ENCODE measurements at places on chromosomes 2 and 18. TPM values are rescaled to one million over a fixed set of nuclear protein-coding genes. Genes with fewer than 3 reads are reported as not detected.

Gene CGREF1
- total RNA-seq, result 5.1 TPM

Gene PSMD1
- total RNA-seq, result 128 TPM

- DNase-seq, result no peak
Observed at GRCh38 chr18:49652881-49653724, 91.2 kb downstream of the LIPG start.

DNA sequence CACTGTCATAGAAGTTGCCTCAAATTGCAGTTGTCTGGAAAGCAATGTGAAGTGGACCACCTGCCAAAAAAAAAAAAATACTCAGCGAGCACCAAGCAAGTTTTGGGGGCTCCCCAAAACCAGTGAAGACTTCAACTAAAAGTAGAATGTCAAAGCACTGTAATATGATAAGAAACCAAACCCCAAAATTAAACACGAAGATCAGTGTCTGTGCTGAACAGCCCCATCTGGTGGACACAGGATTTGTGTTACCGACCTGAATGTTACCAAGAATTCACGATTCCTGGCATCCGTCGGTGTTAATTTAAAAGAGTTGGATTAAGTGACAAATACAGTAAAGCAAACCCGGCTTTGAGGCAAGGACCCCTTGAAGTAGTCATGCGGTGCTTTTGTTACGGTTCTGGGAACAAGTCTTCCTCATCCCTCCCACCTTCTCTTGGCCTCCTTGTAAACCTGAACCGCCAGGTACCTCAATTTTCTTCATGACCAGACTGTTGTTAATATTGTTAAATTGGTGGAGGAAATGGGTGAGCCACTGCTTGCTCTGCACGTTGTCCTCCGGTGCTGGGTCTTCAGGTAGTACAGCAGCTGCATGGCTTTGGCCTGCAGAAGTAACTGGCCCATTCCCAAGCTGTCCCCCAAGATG is 31.3 kb upstream of the SSB start:
- peak; percentile 75 for DNase-seq

DNA sequence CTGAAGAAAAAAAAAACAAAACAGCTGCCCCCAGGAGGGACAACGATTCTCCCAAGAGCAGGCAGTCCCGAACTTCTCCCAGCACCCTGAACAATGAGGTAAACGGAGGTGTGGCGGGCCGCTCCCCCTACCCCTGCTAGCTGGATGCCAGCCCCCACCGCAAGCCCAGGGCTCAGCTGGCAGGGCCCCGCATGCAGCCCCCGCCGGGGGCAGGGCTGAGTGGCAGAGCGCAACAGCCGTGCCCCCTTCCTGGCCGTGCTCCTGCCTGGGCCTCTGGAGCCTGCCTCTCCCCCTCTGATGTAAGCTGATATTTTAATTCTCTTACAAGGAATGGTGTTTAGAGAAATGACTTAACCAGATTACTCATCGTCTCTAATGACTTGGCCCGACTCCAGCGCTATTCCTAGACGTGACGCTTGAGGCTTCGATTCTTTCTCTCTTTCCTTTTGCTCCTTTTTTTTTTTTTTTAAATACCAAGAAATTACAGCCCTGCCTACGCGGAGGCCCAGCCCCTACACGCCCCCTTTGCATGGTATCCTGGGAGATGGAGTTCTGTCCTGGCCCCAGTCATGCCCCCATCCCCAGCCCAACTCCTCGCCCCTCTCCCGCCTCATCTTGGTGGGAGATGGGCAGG is 4.6 kb upstream of the ARID5A start:
- DNase-seq, result no peak

GRCh38 chr2:10137053-10137843 is 14.7 kb downstream of the RRM2 start:
- no peak for DNase-seq

GRCh38 chr2:105129722-105130232 is 91.9 kb downstream of the MRPS9 start:
- DNase-seq, result no peak

Data from dermis microvascular lymphatic vessel endothelial cell (primary cell).